Caco-2 (cell line): ENCODE measurements at places on chromosomes 6 and 20. TPM values are rescaled to one million over a fixed set of nuclear protein-coding genes. Genes with fewer than 3 reads are reported as not detected.
A peak's percentile ranks its signal among the peaks of the same experiment; 100 is the strongest.

Gene C20orf96
- total RNA-seq: 10.3 and 11.5 TPM in 2 replicates

Gene B4GALT5
- total RNA-seq: 65.0 and 67.1 TPM in 2 replicates

- DNase-seq: no peak
These were observed 5.1 kb upstream of the EPHA7 start for GRCh38 chr6:93424303-93425064.

Gene MTFR2
- total RNA-seq: 15.1 and 18.5 TPM in 2 replicates

Gene ZNF451
- 57.6 and 62.3 TPM in 2 replicates for total RNA-seq

Gene LINC00237
- 1.5 and 1.8 TPM in 2 replicates for total RNA-seq

Gene CABLES2
- 30.7 and 36.4 TPM in 2 replicates for total RNA-seq

GRCh38 chr6:656460-657252 is at the start of gene HUS1B:
Gene HUS1B, minus strand, starts transcription at chr6:657100. Its CDS starts 156 bp downstream, at chr6:656944.
- no peak for DNase-seq

DNA sequence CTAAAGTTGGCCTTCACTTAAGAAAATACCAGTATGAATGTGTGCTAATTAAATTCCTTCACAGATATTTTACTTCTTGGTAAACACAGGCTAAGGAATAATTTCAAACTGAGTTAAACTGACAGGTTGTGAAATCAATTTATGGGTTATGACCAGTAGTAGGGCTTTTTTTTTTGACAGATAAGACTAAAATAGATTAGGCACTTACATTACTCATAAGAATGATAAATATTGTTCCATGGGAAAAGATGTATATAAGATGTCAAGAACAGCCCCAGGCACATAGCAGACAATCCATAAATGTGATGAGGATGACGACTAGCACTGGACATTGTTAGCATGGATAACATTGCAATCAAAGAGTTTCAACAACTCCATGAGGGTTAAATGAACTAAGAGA is 22.9 kb downstream of the NT5E start:
- DNase-seq: no peak

GRCh38 chr6:168619560-168620314 is 178.8 kb downstream of the SMOC2 start:
- no peak for DNase-seq

DNA sequence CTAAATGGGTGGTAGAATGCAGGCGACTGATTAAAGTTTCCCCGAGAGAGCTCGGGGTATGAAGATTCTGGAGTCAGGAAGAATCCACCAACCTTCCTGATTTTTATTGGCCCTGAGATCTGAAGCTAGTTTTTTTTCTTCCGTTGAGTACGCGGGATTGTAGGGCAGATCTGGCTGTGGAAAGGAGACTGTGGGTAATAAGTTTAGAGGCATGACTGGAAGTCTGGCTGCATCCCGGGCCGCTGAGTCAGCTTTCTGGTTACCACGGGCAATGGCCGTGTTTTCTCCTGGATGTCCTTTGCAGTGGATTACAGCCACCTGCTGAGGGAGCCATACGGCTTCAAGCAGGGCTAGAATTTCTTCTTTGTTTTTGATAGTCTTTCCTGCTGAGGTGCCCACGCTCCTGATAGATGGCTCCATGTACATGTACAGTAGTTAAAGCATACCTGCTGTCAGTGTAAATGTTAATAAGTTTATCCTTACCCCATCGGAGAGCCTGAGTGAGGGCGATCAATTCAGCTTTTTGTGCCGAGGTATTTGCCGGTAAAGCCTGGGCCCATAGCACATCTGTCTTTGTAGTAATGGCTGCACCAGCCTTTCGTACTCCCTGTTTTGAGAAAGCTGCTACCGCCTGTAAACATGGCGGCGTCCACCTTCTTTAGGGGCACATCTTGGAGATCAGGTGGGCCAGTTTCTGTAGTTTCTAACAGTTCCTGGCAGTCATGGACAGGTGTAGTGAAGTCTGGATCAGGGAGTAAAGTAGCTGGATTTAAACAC is 154.0 kb downstream of the TRIM27 start:
- no peak for DNase-seq

- DNase-seq: peak; percentile 39
These were observed 15.5 kb downstream of the TMEM151B start for GRCh38 chr6:44285552-44286284.

Gene SPTLC3
- 31.5 and 34.7 TPM in 2 replicates for total RNA-seq

- DNase-seq: no peak
These were observed 142.7 kb downstream of the ARID1B start for GRCh38 chr6:156919814-156920369.

GRCh38 chr20:3101737-3102574 is 17.4 kb upstream of the AVP start:
- no peak for DNase-seq

Gene SLC22A7
- total RNA-seq: not detected in 2 replicates

- DNase-seq: no peak
These were observed 61.8 kb downstream of the MLIP start for GRCh38 chr6:54173089-54173488.

DNA sequence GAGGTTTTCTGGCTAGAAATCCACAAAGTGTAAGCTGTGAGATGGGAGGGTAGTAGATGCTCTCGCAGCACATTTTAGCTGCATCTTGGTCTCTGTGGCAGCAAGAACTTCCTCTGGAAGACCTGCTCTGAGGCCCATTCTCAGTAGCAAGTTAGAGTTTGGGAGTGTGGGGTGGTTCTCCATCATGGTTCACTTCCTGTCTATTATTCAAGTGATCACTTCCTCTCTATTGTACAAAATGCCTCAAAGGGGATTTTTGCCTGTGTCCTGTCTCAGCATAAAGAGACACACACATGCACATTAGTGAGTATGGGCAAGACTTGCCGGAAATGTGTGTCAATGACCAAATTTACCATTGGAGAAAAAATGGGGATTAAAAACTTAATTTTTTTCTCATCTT is 42.5 kb downstream of the LYRM2 start:
- no peak for DNase-seq

DNA sequence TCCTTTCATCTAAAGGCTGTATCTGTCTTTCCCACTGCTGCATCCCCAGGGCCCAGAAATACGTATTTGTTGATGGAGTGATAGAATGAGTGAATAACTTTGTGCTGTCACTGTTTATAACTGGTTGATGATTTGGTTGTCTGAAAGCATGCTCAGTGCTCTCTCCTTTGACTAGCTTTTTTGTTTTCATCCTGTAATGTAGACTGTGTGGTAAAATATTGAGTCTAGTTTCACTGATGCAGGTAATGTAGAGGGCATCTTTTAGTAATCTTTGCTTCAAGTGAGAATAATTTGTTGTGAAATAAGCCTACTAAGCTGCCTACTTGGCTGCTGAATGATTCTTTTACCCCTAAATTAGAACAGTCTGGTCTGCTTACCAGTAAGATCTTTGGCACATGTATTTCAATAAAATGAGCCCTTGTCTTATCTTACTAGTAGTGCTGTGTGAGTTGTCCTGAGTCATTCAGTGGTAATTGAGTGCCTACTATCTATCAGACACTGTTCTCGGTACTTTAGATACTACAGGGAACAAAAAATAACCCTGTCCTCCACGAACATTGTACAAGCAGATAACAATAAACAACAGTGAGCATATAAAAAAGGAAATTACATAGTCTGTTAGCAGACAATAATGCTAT is 39.9 kb downstream of the MAPK14 start:
- no peak for DNase-seq

DNA sequence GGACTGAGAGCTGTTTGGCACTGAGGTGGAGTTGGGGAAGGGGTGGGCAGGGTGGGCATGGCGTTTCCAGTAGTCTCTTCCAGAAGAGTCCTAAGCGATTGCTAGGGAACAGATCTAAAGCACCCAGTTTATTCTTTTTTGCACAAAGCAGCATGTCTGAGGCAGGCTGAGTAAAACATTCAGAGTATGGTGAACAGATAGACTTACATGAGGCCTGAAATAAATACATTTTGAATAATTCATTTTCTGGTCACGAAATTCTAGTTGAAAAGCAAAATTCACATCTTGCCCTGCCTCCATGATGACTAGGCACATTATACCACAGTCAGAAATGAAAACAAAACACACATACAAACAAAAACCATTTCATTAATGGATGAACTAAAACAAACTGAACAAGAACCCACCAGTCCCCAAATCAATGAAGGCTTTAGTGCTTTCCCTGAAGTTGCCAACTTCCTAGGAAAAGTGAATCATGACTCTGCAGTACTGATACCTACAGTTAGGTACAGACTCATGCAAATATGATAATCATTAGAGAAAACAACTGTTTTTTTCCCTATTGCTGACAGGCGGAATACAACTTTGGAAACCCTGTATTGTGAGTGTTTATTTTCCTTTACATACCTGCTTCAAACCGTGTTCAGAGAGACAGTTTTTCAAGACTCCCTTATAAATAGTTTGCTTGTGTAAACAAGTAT is 702.9 kb upstream of the POU3F2 start:
- no peak for DNase-seq

DNA sequence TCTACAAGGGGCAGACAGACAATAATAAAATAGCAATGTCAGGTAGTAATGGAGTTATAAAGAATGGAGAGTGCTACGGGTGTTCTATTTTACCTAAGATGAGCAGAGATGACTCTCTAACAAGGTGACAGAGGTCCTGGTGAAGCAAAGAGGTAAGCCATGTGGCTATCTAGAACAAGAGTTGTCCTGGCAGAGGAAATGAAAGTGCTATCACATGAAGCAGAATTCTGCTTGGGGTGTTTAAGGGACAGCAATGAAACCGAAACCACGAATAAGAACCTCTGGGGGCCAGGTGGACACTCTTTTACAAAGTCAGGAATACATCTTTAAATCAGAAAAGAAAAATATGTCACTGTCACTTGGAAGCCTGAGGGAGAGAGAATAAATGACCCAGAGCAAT is 37.9 kb upstream of the IRAK1BP1 start:
- no peak for DNase-seq

- DNase-seq: no peak
These were observed 42.4 kb downstream of the TMEM242 start for GRCh38 chr6:157280947-157281346.

- DNase-seq: no peak
These were observed 87.9 kb downstream of the PDE10A start for GRCh38 chr6:165575158-165575549.

Gene LIME1
- 18.8 and 23.5 TPM in 2 replicates for total RNA-seq

Gene RRAGD
- total RNA-seq: 5.9 and 8.0 TPM in 2 replicates

DNA sequence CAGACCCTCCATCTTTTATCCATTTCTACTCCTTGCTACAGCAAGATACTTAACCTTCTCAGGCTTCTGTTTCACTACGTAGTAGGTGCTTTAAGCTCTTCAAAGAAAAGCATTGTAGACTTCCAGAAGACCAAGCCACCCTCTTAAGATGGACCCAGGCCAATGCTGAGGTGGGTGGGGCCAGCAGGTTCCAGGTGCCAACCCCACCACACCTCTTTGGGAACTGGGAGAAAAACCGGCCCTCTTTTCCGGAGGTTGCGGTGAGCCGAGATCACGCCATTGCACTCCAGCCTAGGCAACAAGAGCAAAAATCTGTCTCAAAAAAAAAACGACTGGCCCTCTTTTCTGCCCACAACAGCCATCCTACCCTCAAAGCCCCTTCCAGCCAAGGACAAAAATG is 10.6 kb upstream of the HMGA1 start:
- DNase-seq: no peak

- no peak for DNase-seq
These were observed 28.6 kb downstream of the PPARD start for GRCh38 chr6:35370785-35371493.

Gene CLVS2
- total RNA-seq: not detected in 2 replicates

DNA sequence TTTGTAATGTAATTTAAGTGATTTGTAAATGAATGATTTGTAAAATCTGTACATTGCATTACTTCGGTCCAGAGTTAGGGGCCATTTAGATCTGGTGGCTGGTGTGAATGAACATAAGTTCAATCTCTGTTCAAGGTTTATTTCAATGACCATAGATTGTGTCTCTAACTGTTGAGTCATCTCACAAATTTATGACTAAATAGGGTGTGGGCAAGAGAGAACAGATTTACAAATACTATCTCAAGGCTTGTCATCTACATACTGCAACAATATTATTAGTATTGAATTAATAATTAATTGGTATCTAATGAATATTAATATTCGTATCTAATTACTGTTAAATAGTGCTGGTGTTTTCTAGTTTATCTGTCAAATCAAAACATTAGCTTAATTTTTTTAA is 115.3 kb upstream of the EDN1 start:
- DNase-seq: no peak

GRCh38 chr20:34525342-34525708 is 9.1 kb downstream of the DYNLRB1 start:
- DNase-seq: no peak

DNA sequence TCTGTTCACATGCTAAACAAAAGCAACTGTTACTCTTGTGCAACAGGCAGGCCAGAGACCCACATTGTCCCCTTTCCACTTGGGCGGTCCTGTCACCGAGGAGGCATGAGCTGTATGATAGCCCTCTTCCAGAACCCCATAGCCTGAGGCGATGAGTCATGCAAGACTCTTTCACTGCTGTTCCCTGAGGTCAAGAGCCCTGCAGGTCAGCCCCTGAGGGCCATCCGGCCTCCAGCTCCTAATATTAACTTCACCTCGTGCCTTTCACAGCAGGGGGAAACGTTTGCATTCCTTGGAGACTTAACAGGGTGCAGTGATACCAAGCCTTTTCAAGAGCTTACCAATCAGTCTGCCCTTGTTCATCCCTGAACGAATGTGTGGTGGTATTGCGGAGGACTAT is 253.3 kb upstream of the ECI2 start:
- no peak for DNase-seq

DNA sequence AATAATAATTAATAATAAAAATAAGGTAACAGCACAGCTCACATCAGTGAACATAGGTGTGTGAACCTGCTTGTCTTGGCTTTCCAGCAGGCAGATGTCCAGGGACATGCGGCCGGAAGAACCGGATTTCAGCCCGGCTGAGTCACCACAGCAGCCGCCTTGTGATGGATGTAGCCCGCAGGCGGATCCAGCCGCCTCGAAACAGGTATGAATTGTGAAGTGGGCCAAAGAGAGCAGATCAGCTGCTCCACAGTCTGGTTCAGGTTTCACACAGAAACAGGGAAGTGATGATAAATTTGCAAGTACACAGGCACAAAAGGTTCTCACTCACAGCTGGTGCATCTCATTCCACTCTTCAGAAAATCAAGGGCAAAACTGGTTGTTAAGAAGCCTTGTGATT is 55.1 kb downstream of the ID4 start:
- DNase-seq: peak; percentile 52

- peak; percentile 72 for DNase-seq
These were observed 2.0 kb downstream of the FOXQ1 start for GRCh38 chr6:1313767-1314503.

- no peak for DNase-seq
These were observed 747.8 kb downstream of the MAFB start for GRCh38 chr20:39941245-39941644.

Gene PNLDC1
- total RNA-seq: 0.26 and 0.32 TPM in 2 replicates

DNA sequence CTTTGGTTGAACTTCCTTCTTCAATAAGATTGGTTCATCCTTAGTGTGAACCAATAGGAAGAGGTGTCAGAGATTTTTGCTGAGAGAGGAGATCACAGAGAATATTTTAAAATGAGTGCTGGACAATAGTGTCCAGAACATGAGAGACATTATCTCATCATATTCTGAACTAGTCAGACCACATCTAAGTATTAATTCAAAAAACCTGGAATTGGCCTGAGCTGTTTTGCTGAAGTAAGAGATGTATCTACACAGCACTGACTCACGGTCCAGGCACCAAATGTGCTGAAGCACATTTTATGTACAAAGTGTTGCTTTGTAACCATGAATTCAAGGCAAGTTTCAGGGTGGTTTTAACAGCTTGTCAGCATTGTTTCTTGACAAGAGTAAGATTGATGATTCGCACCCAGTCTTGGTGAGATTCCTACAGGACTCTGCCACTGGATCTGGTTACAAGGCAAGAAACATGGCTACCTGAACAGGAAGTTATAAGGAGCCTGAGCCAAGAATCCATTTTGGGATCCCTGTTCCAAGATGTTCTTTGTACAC is 178.2 kb upstream of the HEY2 start:
- DNase-seq: no peak

Gene NMBR
- total RNA-seq: not detected in 2 replicates
